ENCODE measurements at places on chromosomes 16 and 17. TPM values are rescaled to one million over a fixed set of nuclear protein-coding genes. Genes with fewer than 3 reads are reported as not detected.

WNT3 gene
- polyA plus RNA-seq = 2.3 TPM

MGAT5B gene
- 3.0 TPM for polyA plus RNA-seq

PRSS53 gene
- polyA plus RNA-seq = 0.48 TPM

DNA sequence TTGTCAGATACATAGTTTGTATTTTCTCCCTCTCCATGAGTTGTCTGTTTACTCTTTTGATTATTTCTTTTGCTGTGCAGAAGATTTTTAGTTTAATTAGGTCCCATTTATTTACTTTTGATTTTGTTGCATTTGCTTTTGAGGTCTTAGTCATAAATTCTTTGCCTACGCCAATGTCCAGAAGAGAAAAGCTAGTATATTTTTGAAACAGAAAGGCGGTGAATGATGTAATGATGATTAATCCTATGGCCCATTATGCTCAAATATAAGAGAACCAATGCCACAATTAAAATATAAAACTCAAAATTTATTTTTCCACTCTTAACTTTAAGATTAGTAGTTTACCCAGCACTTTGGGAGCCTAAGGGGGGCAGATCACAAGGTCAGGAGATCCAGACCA is 59.8 kb upstream of the SMIM36 start:
- no peak for DNase-seq

DNA sequence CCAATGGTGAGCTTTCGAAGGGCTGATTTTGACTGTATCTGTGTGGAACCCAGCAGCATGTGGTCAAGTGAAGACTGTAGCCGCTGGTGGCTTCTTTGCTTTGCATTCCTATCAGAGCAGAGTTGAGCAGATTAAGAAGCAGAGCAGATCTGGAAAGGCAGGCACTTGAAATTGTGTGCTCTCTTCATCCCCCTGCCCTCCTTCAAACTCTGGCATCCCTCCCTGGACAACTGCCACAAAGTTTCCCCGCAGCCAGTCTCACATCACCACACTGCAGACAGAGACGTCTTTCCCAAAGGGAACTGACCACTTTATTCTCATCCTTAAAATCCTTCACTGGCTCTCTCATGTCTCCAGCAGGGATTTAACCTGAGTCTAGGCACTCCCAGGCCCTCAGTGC is 237.1 kb upstream of the DYNLRB2 start:
- DNase-seq = no peak

DNA sequence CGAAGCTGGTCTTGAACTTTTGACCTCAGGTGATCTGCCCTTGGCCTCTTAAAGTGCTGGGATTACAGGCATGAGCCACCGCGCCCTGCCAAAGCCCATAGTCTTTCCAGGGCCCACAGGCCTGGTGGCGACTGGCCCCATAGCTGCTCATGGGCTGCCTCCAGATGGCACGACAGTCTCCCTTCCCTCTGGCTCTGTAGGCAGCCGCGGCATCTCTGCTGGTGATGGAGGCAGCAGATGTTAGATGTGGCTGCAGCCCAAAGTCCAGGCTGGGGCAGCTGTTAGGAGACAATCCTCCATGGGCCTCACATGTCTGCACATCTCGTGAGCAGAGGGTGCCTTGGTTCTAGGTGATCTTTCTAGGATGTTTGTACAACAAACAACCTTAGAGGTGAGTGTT is 69.7 kb upstream of the DNAJA2 start:
- DNase-seq = no peak

DNA sequence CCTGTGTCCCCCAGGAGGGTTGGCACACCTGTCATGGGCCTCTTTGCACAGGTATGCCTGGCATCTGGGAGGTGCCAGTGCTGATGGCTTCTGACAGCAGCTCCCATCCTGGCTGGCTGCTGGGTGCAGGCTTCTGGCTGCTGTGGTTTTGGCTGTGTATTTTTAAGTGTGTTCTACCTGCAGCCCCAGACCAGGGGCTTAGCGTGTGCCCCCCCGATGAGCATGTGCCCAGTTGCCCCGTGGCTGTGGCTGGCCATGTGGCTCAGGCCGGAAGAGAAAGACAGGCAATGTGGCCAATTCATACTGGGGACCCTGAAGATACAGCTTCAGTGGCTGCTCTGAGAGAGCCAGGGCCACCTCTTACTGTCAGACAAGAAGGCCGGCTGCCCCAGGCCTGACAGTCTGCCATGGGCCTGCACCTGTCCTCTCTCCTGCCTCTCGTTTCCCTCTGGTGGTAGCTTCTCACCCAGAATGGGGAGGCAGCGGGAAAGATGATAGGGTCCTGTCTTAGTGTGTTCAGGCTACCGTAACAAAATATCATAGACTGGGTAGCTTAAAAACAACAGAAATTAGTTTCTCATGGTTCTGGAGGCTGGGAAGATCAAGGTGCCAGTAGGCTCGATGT is 37.6 kb upstream of the LGALS9 start:
- no peak for DNase-seq

- DNase-seq = no peak
Observed at GRCh38 chr17:42276359-42276608, at the start of gene STAT5B. Gene STAT5B, minus strand, starts transcription at chr17:42276391. Its CDS starts 44,264 bp downstream, at chr17:42232127.

All from left renal cortex interstitium (tissue), 4 donors.